ENCODE measurements at places on chromosomes 13 and 19. TPM values are rescaled to one million over a fixed set of nuclear protein-coding genes. Genes with fewer than 3 reads are reported as not detected.

DNA sequence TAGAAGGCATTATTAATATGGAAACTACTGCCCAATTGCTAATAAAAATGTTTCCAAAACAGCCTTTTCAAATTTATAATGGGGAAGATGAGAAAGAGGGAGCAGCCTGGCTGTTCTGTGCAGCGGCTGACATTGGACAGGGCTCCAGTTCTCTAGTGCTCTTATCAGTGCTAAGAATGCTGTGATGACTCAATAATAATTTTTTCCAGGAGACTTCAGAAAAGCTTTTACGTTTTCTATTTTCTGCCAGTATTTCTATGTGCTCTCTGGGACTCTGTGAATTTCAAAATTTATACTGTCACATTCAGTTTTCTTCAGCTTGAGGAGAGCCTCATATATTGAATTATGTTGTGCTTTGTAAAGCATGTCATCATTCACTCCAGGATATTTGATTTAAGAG lies 209.6 kb downstream of the VWA8 start:
- no peak for DNase-seq

Gene TEX29
- not detected for total RNA-seq

GRCh38 chr13:31756346-31756745 lies 17.0 kb downstream of the RXFP2 start:
- no peak for DNase-seq

GRCh38 chr19:54275951-54276350 lies 5.0 kb downstream of the LILRB2 start:
- DNase-seq, result no peak

GRCh38 chr13:54965881-54966280 lies 1937.3 kb downstream of the OLFM4 start:
- DNase-seq, result no peak

Gene ECSIT
- total RNA-seq, result 39.4 TPM

GRCh38 chr13:50740052-50740741 lies 103.3 kb downstream of the DLEU7 start:
- DNase-seq, result no peak

Measured in Panc1 (cell line).